ENCODE measurements at places on chromosomes 4 and X.

- DNase-seq, result no peak
Observed at GRCh38 chr4:1416051-1416947, 10.1 kb upstream of the NKX1-1 start.

GRCh38 chr4:82124365-82124764 lies 249.4 kb downstream of the HNRNPD start:
- no peak for DNase-seq

- no peak for DNase-seq
Observed at GRCh38 chr4:128307123-128307571, 19.5 kb upstream of the PGRMC2 start.

DNA sequence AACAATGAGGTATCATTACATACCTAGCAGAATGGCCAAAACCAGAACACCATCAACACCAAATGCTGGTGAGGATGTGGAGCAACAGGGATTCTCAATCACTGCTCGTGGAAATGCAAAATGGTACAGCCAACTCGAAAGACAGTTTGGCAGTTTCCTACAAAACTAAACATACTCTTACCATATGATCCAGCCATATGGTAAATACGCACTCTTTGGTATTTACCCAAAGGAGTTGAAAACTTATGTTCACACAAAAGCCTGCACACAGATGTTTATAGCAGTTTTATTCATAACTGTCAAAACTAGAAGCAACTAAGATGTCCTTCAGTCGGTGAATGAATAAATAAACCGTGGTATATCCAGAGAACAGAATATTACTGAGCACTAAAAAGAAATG lies 7.8 kb downstream of the CASP3 start:
- DNase-seq, result no peak

DNA sequence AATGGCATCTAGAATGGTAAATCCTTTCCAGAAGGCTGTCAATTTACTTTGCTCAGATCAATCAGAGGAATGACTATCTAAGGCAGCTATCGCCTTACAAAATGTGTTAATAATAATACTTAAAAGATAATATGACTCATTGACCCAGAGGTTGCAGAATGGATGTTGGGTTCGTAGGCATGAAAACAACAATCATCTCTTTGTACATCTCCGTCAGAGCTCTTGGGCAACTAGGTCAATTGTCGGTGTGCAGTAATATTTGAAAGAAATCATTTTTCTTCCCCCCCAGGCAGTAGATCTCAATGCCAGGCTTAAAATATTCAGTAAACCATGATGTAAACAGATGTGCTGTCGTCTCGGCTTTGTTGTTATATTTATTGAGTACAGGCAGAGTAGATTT lies 165.1 kb downstream of the CAMK2D start:
- DNase-seq, result no peak

DNA sequence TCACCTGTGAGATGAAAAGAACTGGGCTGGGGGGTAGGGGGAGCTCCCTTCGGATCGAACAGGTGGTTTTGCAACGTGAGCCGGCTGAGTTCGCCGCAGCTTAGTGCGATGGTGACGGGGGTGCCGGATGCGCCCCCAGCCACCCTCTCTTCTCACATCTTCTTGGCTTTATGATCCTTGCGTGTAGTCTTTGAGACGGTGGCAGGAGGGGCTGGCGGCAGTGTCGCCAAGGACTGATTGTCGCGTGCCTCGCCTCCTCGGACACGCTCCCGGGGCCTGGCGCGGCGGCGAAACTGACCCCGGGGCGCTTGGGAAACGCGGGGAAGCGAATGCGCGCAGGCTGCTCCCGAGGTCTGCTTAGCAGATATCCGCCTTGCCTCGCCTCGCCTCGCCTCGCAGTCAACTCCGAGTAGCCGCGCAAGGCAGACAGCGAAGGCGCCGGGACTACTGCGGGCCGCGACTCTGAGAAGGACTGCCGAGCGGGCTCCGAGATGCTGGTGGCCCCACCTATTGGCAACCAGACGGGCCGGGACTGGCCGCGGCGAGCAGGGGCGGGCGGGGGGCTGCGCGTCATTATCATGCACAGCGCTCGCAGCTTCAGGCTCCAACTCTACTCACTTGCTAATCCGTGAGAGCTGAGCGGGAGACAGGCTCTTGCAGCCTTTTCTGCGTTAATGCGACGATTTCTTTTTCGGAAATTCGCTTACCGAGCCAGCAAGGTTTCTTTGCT lies 1.5 kb downstream of the GRID2 start:
- no peak for DNase-seq

DNA sequence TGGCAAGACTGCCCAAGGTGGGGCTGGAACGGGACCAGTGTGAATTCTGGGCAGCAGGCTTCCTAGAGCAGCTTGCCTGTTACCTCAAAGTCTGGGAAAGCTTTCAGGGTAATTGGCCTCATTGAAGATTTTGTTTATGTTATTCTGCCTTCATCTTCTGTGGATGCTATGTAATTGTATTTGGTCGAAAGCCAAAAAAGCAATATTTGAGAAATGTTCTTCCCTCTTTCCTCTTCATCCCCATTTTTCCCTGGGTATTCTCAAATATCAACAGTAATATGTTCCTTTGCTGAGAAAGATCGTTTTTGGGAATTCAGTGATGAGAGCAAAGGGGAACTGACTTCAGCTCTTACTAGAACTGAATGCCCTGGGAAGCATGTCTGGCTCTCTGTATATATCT lies 12.9 kb downstream of the TMEM131L start:
- no peak for DNase-seq

DNA sequence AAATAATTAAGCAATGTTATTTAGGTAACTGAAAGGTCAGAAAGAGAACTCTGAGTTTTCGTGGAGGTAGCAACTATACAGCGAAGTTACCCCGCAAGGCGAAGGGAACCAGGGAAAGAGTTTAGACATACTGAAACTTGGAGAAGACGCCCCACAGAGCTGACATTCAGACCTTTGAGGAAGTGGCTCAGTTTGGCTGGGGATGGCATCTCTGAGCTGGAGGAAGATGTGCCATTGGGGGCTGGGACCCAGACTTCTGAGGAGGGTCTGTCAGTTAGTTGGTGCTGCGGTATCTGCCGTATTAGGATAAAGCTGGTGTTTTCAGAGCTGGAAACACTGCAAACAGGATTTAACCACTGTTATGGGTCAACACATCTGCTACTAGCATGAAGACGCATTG lies 156.6 kb downstream of the ANKRD50 start:
- no peak for DNase-seq

DNA sequence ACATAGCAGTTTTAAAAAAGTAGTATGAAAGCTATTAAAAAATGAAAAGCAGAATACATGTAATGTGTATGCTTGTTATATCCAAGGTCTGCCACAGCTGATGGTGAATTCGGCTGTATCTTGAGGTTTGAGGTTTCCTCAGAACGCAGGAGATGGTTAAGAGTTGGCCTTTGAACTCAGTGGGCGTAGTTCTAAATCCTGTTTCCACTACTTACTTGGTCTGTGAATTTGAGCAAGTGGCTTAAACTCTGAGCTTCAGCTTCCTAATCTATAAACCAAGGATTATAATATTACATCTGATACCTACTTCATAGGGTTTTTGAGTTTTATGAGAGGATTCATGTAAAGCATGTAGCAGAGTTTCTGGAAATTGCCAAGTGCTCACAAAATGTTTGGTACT lies 125.2 kb downstream of the STIM2 start:
- DNase-seq, result no peak

DNA sequence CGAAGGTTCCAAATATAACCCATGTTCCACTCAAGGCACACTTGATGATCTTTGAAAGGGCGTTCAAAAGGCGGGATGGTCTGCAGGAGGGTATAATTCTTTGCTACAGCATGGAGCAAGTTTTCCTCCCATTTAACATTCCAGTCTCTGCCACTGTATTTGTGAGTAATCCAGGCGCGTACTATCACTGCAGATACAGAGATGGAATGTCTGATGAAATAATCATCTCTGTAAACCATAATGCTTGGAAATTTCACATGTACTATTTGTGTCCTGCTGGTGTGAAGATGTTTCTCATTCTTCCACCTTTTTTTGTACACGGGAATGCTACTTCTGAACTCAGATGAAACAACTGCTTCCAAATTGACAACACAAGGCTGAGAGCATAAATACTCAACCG lies 15.5 kb downstream of the SEL1L3 start:
- no peak for DNase-seq

- DNase-seq, result no peak
Observed at GRCh38 chr4:153511104-153511503, 44.9 kb downstream of the TMEM131L start.

DNA sequence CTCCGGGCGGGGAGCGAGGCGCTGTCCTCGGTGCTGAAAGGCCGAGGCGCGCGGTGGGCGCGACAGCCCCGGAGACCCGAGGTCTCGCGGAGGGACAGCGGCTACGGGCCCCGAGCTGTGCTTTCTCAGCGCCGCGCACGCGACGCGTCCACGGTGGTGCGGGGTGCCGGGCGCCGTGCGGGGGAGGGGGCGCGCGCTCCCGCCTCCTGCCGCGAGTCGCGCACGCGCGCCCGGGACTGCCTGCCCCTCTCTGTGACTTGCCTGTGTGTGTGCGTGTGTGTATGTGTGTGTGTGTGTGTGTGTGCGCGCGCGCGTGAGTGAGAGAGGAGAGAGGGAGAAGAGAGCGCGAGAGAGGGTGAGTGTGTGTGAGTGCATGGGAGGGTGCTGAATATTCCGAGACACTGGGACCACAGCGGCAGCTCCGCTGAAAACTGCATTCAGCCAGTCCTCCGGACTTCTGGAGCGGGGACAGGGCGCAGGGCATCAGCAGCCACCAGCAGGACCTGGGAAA lies at the start of gene GRIA2:
Gene GRIA2, plus strand, starts transcription at position 358 of the 511 bp plus-strand sequence. CDS start 315 bp downstream, outside the sequence.
- DNase-seq, result no peak

DNA sequence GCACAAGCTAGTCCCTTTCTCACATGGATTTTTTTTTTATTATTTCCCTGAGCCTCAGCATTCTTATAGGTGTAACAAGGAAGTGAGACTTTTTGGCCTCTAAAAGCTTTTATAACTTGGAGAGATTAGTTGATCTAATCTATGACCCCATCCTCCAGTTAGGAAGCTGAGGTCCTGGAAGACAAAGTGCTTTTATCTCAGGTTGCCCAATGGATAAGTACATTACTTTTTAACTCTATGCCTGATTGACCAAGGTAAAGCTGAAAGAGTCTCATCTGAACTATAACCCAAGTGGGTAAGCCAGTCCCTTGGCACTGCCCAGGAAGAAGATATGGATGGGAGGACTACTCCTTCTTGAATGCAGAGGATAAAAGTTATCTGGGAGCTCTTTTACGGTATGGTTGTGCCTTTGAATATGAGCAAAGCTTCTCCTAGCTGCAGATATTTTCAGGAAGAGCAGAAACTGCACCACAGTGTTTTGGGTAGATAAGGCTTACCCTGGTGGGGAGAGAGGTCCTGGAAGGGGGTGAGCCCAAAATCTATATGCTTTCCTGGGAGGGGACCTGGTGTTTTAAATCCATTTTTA lies 40.2 kb downstream of the VSIG4 start:
- DNase-seq, result no peak

DNA sequence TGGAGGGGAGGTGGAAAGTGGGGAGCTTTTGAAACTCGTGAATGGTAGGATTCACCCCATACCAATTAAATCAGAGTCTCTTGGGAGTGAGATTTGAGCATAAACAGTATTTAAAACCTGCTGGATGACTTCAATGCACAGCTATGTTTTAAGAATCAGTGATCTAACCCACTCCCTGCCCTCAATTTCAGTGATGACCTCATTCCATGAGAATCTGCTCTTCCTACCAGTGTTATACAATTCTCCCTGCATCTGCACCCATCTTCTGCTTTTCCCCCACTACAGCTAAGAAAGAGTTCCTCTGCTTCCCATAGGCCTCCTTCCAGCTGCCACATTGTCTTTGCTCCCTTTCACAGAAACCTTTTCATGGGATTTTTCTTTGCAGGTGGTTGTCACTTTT lies 18.3 kb upstream of the H2AZ1 start:
- no peak for DNase-seq

DNA sequence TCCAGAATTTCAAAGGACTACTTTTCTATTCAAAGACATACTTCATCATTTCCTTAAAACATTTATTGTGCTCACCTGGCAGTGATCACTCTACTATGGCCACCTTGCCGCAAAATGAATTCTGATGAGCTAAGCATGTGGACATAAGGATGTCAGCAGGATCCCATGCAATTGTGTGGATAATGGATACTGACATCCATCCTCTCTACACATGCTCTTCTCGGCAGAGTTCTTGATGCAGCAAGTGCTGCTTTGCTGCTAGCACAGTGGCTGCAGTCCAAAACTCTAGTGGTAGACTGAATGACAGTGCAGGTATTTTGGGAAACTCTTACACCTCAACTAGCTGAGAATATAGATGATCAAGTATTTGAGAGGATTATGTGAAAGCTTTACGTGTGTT lies 168.0 kb downstream of the BANK1 start:
- no peak for DNase-seq

DNA sequence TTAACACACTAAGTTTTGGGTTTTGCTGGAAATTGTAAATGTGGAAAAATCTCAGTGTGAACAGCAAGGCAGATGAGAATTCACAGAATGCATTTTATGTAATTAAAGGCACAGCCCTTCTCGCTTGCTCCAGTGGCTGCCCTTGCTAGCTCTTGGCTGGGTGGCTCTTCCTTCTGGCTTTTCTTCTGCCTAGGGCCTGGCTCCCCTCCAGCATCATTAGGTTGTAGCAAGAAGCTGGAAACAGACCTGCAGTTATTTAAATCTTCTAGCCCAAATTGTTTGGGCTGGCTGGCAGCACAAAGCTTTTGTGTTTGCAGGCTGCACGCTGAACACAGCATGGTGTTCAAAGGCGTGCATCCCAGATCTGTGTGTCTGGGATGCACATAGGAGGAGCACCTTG lies 56.5 kb downstream of the LIMCH1 start:
- no peak for DNase-seq

DNA sequence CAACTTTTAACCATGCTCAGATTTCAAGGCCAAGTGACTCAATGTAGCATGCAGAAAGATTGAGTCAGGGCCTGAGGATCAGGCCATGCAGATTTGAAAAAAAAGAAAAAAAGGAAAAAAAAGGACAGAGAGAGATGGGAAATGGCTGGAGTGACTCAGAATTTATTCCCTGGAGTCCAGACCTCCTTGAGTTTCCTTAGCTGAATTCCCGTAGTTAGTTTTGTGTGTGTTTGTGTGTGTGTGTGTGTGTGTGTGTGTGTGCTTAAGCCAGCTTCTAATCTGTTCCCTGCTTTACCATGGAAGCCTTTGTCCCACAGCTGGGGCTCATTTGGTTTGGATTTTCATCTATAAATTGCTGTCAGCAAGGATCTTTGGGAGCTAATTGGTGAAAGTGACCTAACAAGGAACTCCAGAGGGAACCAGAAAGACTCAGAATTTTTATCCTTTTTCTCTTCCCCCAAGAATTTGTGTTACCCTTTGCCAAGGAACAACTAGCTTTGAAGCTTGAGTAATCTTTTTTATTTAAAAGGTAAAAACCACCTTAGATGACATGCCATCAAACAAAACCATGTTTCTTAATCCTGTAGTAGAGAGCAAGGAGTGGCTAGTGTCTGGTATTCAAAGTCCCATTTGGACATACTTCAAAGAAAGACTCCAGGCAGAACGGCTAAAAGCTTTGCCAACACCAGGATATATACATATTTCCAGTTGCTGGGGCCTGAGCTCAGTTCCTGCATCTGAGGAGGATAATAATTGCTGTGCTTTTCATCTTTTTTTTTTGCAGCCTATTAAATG lies 109.0 kb upstream of the DDIT4L start:
- DNase-seq, result no peak
